Right ventricle myocardium superior (tissue), 1 donor: ENCODE measurements at places on chromosomes 1 and 21.
A peak's percentile ranks its signal among the peaks of the same experiment; 100 is the strongest.

DNA sequence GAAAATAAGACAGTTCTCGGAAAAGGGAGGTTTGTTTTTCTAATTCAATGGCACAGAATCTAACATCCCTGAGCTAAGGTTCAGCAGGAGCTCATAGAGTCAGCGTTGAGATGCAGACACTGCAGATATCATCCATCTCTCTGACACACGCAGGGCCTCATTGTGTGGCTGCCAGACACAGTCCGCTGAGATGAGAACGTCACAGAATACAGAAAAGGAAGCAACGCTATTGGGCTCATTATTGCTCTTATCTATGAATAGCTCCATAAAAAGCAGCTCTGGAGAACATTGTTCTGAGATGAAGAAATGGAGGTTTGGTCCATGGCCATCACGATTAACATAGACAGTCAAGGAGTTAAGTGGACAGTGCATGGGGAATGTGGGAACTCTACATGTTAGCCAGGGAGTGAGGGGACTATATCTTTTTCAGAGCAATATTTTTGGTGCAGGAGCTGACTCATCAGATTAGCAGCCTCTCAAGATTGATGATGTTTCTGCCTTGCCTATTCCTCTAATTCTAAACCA, 771.6 kb upstream of the CXADR start:
- peak; percentile 61 for DNase-seq

DNA sequence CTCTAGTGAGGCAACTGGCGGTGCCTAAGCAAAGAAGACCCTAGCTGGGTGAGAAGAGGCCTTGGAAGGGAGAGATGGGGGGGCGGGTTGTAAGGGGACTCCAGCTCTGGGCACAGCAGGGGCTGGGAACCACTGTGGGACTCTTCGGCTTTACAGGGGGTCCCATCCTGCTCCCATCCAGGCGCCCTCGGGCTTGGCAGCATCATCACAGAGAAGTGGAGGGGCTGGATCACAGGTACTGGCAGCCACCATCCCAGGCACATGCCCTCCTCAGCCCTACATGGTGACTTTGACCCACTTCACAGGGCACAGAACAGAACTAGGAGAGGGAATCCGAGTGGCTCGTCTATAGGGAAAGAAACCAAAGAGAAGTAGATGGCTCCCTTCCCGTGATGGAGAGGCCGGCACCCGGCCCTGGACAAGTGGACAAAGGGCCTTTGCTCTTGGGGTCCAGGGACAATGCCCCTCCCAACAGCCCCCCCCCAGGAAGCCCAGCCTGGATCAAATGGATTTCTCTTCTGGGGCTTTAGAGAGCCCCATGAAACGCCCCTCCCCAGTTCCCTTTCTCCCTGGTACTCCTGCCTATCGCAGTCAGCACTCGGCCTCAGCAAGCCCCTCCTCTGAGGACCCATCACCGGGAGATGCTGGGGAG, 54.0 kb upstream of the ECE1 start:
- no peak for DNase-seq

DNA sequence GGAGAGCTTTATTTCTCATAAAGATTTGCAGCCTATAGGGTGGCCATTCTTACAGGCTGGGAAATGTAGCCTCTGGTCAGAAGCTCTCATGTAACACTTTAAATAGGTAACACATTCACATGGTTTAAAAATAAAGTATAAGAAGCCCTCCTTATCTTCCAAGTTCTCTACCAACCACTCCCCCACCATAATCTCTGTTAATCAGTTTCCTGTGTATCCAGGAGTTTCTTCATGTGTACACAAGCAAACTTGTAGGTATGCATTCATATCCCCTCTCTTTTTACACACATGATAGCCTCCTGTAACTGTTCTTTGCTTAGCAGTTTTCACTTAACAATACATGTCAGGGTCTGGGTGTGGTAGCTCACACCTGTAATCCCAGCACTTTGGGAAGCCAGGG, 4.9 kb upstream of the STMN1 start:
- no peak for DNase-seq

DNA sequence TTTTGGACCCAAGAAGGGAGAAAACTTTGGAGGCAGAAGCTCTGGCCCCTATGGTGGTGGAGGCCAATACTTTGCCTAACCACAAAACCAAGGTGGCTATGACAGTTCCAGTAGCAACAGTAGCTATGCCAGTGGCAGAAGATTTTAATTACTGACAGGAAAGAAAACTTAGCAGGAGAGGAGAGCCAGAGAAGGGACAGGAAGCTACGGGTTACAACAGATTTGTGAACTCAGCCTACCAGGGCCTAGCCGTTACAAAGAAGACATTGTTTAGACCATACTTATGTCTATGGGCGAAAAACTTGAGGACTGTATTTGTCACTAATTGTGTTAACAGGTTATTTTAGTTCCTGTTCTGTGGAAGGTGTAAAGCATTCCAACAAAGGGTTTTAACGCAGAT, 10.4 kb upstream of the ACOT11 start:
- DNase-seq = no peak

DNA sequence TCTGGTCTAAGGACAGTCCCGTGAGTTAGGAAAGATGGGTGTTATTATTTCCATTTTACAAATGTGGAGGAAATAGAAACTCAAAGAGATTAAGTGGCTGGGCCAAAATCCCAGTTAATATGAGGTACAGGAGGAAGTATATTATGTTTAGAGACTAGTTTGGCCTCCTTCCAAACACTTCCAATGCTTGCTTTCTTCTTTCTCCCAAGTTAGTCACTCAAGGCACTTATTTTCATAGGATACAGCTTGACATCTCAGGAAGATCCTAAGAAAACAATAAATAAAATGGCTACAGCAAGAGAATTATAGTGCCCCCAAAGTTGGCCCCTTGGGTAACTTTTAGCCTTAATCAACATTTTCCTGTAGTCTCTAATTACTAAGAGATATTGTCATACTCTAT, 47.5 kb upstream of the IPO9 start:
- no peak for DNase-seq

DNA sequence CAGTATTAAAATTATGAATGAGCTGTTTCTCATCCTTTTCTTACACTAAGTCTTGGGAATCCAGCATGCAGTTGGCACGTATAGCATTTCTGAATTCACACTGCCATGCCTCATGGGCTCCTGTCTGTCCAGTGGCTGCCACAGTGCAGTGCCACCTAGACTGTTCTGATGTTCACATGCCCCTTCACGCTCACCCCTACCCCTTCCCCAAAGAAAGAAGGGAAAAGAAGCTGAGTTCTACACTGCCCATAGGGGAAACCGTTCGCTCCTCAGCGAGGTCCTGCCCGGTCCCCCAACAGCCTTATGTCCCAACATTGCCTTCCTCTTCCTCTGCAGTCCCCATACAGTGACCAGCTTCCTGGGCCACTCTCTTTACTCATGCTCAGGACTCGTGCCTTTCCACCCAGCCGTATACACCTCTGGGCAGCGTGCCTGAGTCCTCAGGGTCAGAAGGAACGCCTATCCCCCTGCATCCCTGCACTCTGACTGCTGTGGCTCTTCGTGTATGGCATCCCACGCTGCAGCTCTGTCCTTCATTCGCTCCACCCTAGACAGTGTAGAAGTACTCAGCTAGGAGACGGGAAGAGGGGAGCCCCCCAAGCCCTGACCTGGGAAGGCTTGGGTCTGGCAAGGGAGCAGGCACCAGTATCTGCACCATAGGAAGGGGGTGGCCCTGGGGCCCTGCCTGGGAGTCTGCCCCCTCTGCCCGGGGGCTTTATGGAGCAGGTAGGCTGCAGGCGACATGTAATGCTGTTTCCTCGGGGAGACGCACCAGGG, 24.1 kb upstream of the ARF1 start:
- DNase-seq = peak; percentile 20

DNA sequence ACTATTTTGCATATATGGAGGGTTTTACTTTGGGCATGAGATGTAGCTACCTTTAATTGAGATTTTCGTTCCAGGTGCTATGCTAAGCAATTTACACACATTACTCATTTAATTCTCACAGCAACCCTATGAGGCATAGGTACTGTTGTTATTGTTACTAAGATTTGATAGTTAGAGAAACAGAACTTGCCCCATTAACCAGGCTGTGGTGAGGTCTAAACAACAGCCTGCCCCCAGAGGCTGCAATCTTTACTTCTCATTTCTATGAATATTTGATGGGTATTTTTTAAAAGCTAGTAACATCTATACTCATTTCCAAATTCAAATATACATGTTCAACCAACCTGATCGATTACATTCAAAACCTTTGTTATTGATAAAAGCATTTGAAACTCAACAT, 155.6 kb downstream of the GALNT2 start:
- DNase-seq = no peak

DNA sequence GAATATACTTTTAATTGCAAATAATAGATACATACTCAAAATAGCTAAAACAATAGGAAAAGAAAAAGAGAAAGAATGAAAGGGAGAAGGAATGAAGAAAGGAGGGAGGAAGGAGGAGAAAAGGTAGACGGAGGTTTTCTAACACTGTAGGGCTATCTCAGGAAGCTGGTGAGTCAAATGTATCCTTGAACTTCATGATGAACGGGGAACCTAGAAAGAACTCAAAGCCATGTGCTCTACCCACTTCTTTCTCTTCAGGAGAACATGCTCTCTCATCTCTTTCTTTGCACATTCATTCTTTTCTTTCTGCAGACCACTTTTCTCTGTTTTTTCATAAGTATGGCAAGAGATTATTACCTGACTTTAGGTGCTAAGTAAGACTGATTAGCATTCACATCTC, 37.3 kb upstream of the ZNF644 start:
- no peak for DNase-seq

GRCh38 chr1:35173491-35173890, 19.5 kb downstream of the SFPQ start:
- DNase-seq = no peak

GRCh38 chr1:112704934-112705627, 1.8 kb downstream of the RHOC start:
- DNase-seq = peak; percentile 89

- DNase-seq = peak; percentile 33
Observed at GRCh38 chr1:2258122-2258681, 30.1 kb downstream of the SKI start.

DNA sequence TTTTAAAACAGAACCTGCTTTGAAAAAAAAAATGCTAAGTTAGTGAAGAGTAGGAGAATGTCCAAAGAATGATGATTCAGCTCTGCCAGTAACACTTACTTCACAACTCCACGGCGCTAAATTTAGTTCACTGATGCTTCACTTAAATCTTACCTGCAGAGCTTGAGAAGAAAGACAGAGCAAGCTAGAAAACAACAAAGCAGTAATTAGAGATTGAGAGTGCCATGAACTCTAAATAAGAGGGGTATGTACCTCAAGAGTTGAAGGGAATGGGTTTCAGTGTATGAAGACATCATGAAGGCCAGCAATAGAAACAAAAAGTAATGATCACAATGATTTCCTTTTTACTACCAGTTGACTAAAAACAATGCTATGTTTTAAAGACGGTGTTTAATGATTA, 32.8 kb downstream of the EPRS1 start:
- no peak for DNase-seq

DNA sequence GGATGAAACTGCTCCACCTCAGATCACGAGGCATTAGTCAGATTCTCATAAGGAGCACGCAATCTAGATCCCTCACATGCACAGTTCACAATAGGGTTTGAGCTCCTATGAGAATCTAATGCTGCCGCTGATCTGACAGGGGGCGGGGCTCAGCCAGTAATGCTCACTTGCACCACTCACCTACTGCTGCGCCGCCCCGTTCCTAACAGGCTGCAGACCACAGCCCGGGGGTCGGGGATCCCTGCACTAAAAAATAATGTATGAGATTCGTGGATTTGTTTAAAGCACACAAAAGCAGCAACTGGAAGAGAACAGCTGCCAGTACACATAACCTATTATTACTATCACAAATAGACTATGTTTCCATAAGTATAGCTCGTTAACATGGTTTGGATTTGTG, 72.9 kb downstream of the HLCS start:
- no peak for DNase-seq

GRCh38 chr1:14064649-14065442, 364.9 kb downstream of the PRDM2 start:
- DNase-seq = no peak

GRCh38 chr1:237124856-237125462, 83.0 kb downstream of the RYR2 start:
- no peak for DNase-seq

- DNase-seq = no peak
Observed at GRCh38 chr1:54978528-54979326, 1.7 kb upstream of the TMEM61 start.

DNA sequence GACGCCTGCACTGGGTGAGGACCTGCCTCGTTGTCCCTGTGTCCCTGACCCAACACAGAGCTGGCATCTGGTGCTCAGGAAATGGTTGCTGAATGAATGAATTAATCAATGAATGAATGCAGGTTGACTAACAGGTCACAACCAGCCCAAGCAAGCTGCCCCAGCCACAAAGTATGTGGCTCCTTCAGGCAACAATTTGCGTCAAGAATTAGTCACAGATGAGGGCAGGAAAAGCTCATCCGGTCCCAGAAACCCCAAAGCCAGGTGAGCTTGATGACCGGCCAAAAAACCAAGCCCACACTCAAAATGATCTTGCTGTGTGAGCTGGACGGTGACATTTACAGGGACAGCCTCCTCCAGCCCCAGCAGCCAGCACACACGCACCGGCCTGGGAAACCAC, 40.6 kb upstream of the GPR153 start:
- no peak for DNase-seq

GRCh38 chr1:100950781-100951180, 54.9 kb downstream of the SLC30A7 start:
- no peak for DNase-seq

DNA sequence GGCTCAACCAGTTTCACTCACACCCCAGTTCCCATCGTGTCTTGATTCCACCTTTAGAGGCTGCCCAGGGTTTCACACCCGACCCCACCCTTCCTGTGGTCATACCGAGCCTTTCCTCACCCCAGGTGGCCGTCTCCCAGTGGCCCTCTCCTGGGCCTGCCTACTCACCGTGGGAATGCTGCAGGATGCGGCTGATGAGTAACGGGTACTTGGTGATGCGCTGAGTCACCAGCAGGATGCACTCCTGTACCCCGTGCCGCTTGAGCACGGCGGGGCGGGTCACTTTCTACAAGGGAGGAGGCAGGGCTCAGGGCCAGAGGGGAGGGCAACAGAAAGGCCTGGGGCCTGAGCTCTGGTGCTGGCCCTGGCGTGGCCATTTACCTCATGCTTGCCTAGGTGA, 16.4 kb downstream of the ARHGEF2 start:
- peak; percentile 77 for DNase-seq

DNA sequence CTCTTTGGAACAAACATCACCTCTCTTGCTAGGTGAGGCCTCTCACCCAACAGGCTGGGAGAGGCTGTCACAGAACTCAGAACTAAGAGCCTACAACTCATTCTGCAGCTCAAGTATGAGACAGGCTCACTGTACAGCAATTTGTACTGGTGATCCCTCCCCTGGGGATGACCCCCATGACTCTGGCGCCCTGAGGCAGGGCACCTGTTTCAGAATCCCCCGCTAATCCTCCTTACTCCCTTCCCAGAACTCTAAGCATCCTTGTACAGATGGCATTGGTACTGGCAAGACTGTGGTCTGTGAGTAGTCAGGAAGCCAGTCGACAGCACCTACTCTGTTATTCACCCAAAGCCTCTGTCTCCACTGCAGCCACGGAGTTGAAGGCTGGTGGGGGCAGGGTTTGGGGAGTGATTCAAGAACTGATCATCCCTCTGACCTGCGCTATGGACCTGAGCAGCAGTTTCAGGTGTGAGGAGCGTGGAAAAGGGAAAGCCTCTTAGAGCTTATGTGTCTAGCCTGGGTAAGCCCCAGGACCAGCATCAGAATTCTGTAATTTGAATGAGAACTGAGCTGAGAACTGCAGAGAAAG, 655.5 kb downstream of the KIF26B start:
- no peak for DNase-seq
